ENCODE measurements at places on chromosomes 11 and 22.

DNA sequence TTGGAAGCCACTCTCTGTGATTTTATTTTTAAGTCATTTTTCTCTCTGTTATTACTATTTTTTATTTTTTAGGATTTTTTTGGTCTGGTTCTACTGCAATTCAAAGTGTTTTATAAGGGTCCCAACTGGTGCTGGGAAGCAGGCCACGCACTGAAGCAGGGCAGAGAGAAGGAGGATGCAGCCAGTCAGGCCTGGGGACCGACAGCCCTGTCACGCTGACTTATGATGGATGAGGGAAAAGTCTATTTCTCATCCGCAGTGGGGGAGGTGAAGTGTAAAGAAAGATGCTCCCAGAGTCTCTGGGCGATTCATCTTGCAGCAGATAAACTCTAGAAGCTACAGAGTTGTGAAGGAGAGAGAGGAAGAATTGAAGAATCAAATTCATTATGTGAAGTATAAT is 191.6 kb downstream of the NTM start:
- no peak for DNase-seq

DNA sequence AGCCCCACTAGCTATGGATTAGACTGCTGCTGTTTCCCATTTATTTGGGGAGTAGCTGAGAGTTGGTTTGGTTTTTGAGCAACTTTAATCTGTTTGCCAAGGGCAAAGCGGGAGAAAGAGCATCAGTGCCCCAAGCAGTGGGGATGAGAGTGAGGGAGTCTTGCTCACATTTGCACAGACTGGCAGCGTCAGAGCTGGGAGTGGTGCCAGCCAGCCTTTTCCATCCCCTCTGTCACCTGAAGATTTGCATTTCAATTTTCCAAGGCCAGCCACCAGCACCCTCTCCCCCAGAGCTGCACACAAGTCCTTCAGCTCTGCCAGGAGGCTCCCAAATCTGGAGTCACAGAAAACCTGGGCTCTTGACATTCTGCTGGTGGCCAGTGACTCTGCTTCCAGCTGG is 21.0 kb upstream of the UVRAG start:
- DNase-seq: no peak

DNA sequence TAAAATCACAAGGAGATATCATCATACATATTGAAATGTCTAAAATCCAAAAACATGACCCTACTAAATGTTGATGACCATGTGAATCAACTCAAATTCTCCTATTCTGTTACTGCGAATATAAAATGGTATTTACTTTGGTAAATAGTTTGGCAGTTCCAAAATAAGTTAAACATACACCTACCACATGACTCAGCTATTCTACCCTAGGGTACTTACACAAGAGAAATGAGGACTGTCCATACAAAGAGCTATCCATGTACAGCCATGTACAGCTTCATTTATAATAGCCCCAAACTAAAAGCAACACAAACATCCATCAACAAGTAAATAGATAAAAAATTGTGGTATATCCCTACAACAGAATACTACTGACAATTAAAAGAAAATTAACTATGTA is 346.1 kb upstream of the TENM4 start:
- no peak for DNase-seq

- no peak for DNase-seq
Measured at GRCh38 chr11:122877732-122878131, 4.8 kb upstream of the JHY start.

GRCh38 chr11:76856571-76856970 is 4.1 kb upstream of the ACER3 start:
- no peak for DNase-seq

- no peak for DNase-seq
Measured at GRCh38 chr11:81707881-81708280, 1025.8 kb downstream of the FAM181B start.

DNA sequence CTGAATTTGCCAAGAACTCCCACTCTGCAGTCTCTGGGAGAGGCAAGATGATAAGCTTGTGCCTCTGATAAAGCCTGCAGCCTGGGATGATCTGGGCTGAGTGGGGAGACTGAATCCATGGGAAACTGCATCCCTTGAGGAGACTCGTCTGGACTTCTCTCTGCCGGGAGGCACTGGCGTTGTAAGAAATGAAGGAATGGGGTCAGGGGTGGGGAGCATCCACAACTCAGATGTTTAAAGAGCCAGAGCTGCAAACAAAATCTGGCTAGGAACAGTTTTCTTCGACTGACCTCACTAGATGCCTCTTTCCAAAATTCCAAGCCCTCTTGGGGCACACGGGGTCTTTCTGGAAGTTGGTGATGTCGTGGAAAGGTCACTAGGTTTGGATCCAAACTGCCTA is 64.4 kb downstream of the SPON1 start:
- DNase-seq: no peak

- DNase-seq: no peak
Measured at GRCh38 chr11:116232364-116232828, 540.4 kb downstream of the BUD13 start.

DNA sequence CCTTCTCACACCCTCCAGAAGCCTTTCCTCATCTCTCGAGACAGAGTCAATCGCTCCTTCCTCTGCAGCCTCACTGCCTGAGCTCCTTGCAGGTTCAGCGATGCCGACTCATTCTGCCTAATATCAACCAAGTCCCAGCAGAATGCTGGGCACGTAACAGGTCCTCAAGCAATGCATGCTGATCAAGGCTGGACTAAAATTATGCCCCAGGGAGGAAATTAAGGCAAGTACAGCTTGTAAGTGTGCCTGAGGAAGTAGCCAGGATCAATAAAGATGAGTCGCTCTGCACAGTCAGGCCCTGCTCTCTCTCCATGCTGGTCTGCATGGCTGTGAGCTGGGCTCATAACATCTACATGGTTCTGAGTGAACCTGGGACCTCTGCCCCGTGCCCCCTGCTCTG is 25.6 kb upstream of the NRIP3 start:
- DNase-seq: no peak

DNA sequence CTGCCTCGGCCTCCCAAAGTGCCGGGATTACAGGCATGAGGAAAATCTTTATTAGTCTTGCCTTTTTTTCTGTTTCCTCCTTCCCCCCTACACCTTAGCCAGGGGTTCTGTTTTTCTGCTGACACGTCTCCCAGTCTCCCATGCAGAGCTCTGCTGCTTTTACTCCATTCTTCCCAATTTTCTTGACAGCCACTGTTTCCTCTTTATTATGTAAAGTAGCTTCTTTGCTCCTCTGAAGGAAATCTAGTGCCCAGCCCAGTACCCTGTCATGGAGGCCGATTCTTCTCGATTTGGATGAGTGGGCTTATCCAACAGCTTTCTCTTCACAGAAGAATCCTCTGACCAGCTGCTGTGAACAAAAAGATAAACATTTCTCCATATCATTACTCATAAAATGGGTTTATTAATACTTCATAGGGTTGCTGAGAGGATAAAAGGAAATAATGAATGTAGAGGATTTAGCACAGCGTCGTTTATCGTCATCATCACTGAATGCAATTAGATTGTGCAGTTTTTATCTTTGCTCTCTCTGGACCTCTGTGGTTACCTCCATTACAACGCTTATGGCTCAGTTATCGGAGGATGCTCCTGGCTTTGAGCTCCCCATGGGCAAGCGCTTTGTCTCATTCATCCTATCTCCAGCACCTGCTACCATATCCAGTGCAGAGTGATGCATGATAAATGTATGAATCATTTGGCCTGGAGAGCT is 375.6 kb upstream of the C11orf87 start:
- no peak for DNase-seq

All from SIG-M5 (cell line).